ENCODE measurements at places on chromosomes 5 and 9.
A peak's percentile ranks its signal among the peaks of the same experiment; 100 is the strongest.

GRCh38 chr5:135214897-135215616 lies 181.0 kb upstream of the PITX1 start:
- no peaks in the 10 kb centered on the region for H3K36me3 ChIP-seq
- no peak for DNase-seq
- H3K27me3 ChIP-seq, result no peaks in the 10 kb centered on the region
- no peak overlapping the region for H3K27ac ChIP-seq
- no peaks in the 10 kb centered on the region for H3K4me1 ChIP-seq

- no peaks in the 10 kb centered on the region for H3K36me3 ChIP-seq
- H3K27ac ChIP-seq, result peak overlapping the region; percentile 98
- peak overlapping the region; percentile 80 for H3K4me3 ChIP-seq
Measured at GRCh38 chr5:140114341-140115185, 654 bp downstream of the PURA start.

DNA sequence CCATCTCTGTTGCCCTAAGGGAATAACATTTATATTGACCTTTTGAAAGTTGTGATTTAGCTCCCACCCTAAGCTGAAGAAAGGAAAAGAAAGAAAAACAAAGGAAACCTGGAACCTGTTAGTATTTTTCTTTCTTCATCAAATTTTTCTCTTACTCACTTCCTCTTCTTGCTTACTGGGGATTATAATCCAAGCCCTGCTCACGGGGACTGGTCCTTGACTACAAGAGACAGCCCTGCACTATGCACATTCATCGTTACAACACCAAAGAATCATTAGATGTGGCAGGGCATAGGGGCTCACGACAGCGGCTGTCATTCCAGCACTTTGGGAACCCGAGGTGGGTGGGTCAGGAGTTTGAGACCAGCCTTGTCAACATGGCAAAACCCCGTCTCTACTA lies 37.8 kb upstream of the LPAR1 start:
- H3K36me3 ChIP-seq, result no peaks in the 10 kb centered on the region
- no peaks in the 10 kb centered on the region for H3K4me1 ChIP-seq
- no peak overlapping the region for H3K4me3 ChIP-seq
- no peaks in the 10 kb centered on the region for H3K27me3 ChIP-seq
- no peak overlapping the region for H3K27ac ChIP-seq
- DNase-seq, result no peak

- no peaks in the 10 kb centered on the region for H3K27me3 ChIP-seq
- H3K4me3 ChIP-seq, result no peak overlapping the region
- no peaks in the 10 kb centered on the region for H3K36me3 ChIP-seq
- DNase-seq, result no peak
Measured at GRCh38 chr9:73200694-73201452, 49.2 kb downstream of the ANXA1 start.

- DNase-seq, result no peak
- no peaks in the 10 kb centered on the region for H3K27me3 ChIP-seq
Measured at GRCh38 chr5:59588922-59589321, 304.6 kb downstream of the PDE4D start.

DNA sequence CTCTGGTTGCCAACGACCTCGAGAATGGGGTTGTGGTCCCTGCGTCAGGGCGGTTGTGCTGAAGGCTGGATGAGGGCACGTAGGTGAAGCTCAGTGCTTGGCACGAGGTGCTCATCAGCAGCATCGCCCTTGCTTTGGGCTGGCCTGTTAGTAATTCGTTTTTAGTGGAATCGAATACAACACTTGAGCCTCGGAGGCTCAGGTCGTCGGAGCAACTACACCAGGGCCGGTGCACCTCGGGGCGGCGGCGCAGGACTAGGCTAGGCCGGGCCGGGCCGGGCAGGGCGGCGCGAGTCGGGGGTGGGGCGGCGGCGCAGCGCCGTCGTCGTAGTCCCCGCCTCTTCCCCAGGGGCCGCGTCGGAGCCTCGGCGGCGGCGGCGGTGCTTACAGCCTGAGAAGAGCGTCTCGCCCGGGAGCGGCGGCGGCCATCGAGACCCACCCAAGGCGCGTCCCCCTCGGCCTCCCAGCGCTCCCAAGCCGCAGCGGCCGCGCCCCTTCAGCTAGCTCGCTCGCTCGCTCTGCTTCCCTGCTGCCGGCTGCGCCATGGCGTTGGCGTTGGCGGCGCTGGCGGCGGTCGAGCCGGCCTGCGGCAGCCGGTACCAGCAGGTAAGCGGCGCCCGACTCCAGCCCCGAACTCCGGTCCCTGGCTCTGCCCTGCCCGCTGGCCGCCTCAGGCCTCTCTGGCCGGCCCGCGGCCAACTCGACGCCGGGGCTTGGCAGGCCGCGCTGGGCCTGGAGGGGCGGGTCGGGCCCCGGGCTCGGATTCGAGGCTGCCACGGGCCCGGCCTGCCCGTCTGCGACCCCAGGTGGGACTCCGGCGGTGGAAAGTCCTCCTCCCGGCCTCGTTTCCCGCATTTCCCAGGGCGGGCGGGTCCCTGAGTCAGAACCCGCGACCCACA lies at the start of gene NDFIP1:
NDFIP1 (plus strand) TSS at position 348 of the 899 bp plus-strand sequence; CDS start at position 544, 196 bp downstream.
- peaks cover 9% of the 10 kb centered on the region for H3K4me1 ChIP-seq
- H3K4me3 ChIP-seq, result peak within 1 kb of the TSS; percentile 90
- H3K36me3 ChIP-seq, result no peaks in the 10 kb centered on the region

- H3K36me3 ChIP-seq, result no peaks in the 10 kb centered on the region
- no peak overlapping the region for H3K27ac ChIP-seq
- H3K27me3 ChIP-seq, result no peaks in the 10 kb centered on the region
- H3K4me3 ChIP-seq, result no peak overlapping the region
- no peak for DNase-seq
Measured at GRCh38 chr9:35000535-35001284, 11.2 kb downstream of the DNAJB5 start.

GRCh38 chr9:34072868-34073590 lies 24.3 kb upstream of the UBAP2 start:
- peak overlapping the region; percentile 65 for H3K27ac ChIP-seq
- H3K4me1 ChIP-seq, result peaks cover 20% of the 10 kb centered on the region
- no peaks in the 10 kb centered on the region for H3K27me3 ChIP-seq
- no peak overlapping the region for H3K4me3 ChIP-seq
- H3K36me3 ChIP-seq, result no peaks in the 10 kb centered on the region
- peak; percentile 55 for DNase-seq
